ENCODE measurements at places on chromosomes 2 and 18.

- no peak for DNase-seq
These were observed 118.6 kb upstream of the CDC42EP3 start for GRCh38 chr2:37790019-37790418.

- peak; percentile 90 for DNase-seq
These were observed at the start of gene ST3GAL5 for GRCh38 chr2:85888684-85889626. ST3GAL5 (minus strand) TSS chr2:85888990; CDS start chr2:85888905, 85 bp downstream.

DNA sequence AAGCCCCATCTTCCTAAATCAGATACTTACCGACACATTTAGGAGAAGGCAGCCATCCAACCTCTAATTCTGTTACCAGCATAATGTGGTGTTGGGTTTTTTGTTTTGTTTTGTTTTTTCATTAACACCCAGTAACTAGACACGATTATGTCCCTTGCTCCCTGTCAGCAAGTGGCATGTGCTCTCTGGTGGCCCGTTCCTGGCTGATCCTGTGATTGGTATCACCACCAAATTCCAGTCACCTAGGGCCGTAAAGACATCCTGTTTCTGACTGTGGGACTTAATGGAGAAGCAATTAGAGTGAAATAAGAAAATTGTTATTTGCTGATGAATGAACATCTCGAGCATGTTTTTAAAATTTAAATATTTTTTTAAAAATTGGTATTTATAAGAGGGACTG is 5.9 kb upstream of the DLX1 start:
- DNase-seq: no peak

- DNase-seq: no peak
These were observed 8.2 kb downstream of the BCL2 start for GRCh38 chr18:63311118-63312018.

All from activated CD4-positive, alpha-beta T cell treated with anti-CD3 and anti-CD28 coated beads, Interleukin-2, amount 50 U/mL, for 48 hours (primary cell).